ENCODE measurements at places on chromosomes 5 and 9. TPM values are rescaled to one million over a fixed set of nuclear protein-coding genes. Genes with fewer than 3 reads are reported as not detected.

Gene NR4A3
- 1.2 TPM for total RNA-seq

Gene ANXA1
- total RNA-seq = 226 TPM

Gene DMRTA1
- total RNA-seq = 4.6 TPM

Gene LAMC3
- total RNA-seq = 0.50 TPM

Gene PCDHGC4
- total RNA-seq = 0.91 TPM

Gene DMRT3
- total RNA-seq = not detected

Gene TLR4
- 46.7 TPM for total RNA-seq

Gene PFN3
- total RNA-seq = not detected

Gene SUSD3
- total RNA-seq = 1.2 TPM

Gene NIPBL
- 38.9 TPM for total RNA-seq

Gene GLRA1
- total RNA-seq = not detected

DNA sequence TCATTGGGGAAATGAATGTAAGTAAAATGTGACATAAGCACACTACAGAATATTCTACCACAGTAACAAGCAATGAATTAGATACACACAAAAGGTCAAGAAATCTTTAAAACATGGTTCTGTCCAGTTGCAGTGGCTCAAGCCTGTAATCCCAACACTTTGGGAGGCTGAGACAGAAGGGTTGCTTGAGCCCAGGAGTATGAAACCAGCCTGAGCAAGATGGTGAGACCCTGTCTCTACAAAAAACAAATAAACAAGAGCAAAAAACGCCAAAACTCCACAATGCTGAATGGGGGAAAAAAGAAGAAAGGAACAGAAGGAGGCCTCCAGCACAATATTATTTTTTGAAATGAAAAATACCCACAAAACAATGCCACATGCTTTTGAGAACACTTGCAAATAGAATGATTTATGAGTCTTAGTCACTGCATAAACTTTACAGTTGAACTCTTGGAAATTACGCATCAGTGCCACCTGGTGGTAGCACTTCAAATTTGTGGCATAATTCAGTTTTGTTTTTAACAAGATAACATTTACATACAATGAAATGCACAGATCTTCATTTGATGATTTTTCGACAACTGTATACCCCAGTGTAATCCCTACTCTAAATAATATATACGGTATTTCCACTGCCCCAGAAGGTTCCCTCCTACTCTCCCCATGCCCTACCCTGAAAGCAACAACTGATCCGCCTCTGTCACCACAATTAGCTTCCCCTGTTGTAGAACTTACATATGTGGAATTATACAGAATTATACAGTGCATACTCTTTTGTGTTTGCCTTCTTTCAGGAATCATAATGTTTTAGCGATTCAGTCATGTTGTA lies 14.4 kb upstream of the SPINK4 start:
- DNase-seq = no peak

GRCh38 chr5:28110781-28111180 lies 1072.4 kb upstream of the CDH9 start:
- no peak for DNase-seq

DNA sequence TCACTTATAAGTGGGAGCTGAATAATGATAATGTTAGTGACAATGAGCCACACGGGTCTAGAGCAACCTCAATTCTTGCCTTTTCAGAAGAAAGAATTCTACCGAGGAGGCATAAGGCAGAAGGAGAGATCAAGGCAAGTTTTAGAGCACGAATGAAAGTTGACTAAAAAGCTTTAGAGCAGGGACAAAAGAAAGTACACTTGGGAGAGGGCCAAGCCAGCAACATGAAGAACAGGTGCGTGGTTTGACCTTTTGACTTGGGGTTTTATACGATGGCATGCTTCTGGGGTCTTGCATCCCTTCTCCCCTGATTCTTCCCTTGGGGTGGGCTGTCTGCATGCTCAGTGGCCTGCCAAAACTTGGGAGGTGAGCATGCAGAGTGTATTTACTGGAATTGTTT lies 12.5 kb upstream of the OXCT1 start:
- no peak for DNase-seq

GRCh38 chr5:10315824-10316509 lies 8.3 kb upstream of the CMBL start:
- DNase-seq = no peak

GRCh38 chr5:116044073-116044472 lies 11.8 kb downstream of the ARL14EPL start:
- DNase-seq = no peak

DNA sequence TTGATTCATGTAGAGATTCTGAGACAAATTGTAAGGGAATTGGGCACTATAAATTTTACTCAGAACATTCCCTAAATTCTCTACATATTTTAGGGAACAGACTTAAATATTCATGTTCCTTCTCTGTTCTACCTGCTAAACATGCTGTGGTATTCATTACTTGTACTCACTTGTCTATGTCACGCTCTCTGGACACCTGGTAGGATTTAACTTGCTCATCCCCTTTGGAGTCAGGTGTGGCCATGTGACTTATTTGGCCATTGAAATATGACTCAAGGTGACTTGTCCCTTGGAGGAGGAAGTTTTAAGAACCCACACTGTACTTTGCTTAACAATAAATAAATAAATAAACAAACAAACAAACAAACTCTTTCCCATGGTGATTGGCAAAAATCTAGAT lies 2258.8 kb upstream of the WWC1 start:
- no peak for DNase-seq

DNA sequence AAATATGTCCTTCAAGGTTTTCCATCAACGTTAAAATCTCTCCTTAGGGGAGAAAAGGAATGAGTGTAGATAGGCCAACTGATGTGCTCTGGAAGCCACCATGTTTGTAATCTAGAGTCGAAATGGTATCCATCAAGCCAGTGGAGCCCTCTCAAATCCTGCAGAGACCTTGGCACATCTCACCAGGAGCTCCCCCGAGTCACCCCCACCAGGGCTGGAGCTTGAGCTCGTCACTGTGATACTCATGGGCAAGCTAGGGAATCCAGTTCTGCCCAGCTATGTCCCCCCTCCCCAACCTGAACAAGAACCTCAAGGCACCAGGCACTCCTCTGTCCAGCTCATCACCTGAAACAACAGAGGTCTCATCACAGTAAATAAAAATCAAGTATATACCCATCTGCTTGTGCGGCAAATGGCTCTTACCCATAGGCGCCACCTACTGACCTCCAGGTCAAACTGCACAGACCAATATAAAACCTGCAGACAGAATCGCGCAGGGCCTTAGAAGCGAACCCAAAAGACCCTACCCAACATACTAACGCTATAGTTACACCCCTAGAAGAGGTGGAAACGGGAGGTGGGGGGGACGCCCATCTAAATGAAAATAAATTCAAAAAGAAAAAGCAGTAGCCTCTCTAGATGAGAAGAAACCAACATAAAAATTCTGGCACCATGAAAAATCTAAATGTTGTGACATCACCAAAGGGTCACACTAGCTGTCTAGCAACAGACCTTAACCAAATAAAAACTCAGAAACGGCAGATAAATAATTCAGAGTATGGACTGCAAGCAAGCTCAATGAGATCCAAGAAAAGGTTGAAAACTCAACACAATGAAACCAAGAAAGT lies 75.0 kb downstream of the TTC39B start:
- no peak for DNase-seq

GRCh38 chr9:134640506-134641172 lies 964 bp upstream of the COL5A1 start:
- DNase-seq = no peak

DNA sequence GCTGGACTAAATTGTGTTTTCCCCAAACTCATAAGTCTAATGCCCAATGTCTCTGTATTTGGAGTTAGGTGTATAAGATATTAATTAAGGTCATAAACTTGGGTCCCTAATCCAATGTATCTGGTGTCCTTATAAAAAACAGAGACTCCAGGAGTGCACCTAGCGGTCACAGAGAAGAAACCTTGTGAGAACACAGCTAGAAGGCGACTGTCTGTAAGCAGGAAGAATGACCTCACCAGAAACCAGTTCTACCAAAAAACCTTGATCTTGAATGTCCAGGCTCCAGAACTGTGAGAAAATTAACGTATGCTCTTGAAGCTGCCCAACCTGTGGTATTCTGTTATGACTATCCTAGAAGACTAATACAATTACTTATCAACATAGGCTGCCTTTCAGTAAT lies 591.7 kb upstream of the PTPRD start:
- DNase-seq = no peak

DNA sequence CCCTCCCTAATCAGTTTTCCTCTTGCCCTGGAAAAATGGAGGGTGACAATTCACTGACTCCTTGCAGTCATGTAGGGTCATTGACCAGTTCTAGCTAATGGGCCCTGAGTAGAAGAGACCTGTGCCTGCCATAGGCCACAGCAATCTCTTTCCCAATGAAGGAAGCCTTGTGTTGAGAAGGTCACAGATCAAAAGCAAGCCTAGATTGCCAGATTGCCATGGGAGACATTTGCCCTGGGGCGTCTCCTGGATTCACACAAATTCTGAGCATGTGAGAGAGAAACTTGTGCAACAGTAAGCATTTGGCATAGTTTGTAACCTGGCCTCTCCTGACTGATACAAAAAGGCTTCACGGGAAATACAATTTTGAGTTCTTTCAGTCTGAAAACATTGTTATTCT lies 148.0 kb downstream of the NUDT12 start:
- DNase-seq = no peak

- DNase-seq = no peak
Measured at GRCh38 chr9:89699646-89700045, 94.8 kb downstream of the GADD45G start.

DNA sequence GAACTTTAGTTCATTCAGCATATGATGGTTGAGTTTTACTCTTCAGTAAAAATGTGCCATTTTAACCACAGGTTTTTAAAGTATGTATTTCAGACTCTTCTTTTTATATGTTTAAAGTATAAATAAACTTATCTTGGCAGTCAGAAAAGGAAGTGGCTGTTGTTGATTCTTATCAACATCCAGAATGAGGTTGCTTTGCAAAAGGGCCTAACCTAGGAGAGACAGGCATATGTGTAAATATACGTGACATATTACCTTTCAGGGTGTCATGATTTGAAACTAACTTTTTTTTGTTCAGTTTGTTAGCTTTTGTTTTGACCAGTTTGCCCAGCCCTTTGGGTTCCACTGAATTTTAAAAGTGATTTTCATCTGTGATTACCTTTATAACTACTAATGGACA lies 7.4 kb downstream of the SMARCA2 start:
- no peak for DNase-seq

DNA sequence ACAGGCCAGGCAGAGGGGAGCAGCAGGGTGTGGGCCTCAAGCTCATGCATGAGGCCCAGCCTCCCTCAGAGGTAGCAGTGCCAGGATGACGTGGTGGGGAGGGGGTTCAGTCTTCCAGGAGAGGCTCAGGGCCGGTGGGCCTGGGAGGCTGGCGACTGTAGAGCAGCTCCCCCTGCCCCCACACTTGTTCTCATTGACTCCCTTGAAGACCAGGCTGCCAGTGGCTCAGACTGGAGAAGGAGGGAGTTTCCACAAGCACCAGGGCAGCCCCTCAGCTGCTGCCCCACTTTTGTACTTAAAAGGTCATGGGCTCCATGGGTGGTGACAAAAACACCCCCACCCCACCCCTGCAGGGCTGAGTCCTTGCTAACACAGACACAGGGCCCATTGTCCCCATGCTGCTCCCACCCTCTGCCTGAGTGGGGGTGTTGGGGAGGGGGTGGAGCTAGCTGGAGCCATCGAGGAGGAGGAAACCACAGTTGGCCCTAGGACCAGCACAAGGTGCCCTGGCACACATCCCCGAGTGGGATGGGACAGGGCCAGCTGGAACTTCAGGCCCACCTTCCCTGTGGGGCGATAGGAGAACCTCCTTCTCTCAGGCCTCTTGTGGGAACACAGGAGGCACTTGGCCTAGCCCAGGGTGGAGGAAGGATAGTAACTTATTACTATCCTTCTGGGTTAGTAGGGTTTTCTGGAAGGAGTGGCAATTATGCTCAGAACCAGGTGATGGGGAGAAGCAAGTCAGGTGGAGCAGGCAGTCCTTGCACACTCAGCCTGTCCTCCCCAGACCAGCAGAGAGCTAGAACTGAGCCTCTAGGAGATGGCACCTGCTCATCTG lies 10.7 kb downstream of the PDLIM4 start:
- DNase-seq = peak; percentile 87

GRCh38 chr5:168874713-168875380 lies 295.7 kb upstream of the PANK3 start:
- DNase-seq = no peak

DNA sequence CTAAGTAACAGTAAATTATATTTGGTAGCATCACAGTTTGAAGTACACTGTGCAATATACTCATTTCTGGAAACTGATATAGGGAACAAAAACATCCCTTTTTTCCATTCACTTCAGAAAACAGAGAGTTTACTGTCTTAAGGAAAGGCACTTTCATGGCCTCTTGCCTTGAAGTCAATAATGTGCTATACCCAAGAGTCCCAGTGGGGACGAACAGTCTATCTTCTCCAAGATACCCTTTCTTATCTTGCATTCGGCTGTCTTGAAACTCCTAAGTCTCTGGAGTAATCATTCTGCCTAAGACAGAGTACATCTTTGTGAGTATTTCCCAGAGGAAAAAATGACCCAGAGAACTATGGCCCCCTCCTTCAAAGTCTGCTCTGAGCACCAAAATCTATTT lies 107.1 kb downstream of the SLC1A3 start:
- DNase-seq = no peak

DNA sequence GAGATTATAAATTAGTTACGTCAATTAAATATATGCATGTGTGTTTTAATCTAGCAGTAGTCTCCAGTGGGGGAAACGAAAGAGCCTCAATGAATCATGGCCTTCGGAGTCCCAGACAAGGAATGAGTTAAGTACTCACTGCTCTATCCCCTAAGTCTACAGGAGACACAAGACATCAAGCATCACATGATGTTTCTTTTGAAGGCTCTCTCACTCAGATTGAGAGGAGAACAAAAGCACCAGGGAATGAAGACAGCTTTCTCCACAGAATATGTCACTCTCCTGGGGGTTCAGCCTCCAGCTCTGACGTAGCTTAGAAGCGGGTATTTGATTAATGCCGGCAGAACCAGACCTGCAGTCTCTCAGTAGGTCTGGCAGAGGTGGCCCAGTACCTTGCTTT lies 381.4 kb downstream of the ACTL7B start:
- DNase-seq = no peak

- no peak for DNase-seq
Measured at GRCh38 chr5:67805666-67806348, 409.7 kb upstream of the PIK3R1 start.

DNA sequence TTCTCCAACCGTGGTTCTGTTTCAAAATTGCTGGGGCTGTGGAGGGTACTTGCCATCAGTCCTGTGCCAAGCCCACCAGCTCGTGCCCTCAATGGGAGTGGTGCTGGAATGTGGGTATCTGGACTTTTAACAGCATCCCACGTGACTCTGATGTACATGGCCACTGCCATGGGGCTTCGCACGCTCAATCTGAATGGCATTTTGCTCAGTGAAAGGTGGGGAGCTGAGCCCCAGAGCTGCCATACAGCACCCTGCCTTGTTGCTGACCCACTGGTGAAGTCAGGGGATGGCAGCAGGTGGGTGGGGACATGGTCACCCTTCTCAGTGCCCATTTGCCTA lies 16.6 kb upstream of the SYNPO start:
- DNase-seq = no peak

DNA sequence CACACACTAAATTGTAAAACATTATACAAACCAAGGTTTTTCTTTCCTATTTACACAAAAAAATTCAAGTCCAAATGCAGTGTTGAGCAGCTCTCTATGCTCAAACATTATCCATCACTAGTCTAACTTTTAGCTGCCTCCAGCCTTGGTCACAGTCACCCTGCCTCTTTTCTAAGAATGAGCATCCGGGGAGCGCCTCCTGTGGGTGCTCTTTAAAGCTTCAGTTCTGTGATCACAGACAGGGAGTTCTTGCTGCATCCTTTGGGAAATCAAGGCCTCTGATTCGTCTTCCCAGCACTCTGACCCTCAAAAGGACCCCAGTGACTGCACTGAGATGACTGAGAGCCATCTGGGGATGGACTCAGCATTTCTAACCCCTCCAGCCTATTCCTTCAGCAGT lies 289.6 kb downstream of the SEC61B start:
- peak; percentile 81 for DNase-seq

Data from esophagus muscularis mucosa (tissue), 4 donors.